Tibial nerve (tissue), 4 donors: ENCODE measurements at places on chromosomes 12 and 14. TPM values are rescaled to one million over a fixed set of nuclear protein-coding genes. Genes with fewer than 3 reads are reported as not detected.

- no peak for DNase-seq
Measured at GRCh38 chr12:52691076-52691840, 11.1 kb upstream of the KRT1 start.

DNA sequence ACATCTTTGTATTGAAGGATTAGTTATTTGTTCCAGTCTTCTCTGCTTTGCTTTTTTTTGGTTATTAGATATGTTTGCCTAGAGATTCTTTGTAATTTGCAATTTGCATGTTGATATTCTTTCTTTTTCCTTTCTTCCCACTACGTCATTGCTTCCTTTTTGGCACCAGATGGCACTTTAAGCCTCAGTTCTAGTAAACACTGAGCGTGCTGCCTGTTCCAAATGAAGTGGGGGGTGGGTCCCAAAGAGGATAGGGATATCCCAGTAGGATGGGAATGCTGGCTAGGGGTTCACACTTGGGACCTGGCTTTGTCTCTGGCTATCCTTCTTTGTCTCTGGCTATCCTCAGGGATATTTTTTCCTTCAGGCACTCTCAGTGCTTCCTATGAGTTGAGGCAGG lies 17.0 kb downstream of the EAPP start:
- no peak for DNase-seq

GRCh38 chr12:127054531-127054930 lies 1212.4 kb upstream of the TMEM132C start:
- DNase-seq = no peak

GRCh38 chr14:52863334-52863700 lies 71.9 kb upstream of the GNPNAT1 start:
- no peak for DNase-seq

DNA sequence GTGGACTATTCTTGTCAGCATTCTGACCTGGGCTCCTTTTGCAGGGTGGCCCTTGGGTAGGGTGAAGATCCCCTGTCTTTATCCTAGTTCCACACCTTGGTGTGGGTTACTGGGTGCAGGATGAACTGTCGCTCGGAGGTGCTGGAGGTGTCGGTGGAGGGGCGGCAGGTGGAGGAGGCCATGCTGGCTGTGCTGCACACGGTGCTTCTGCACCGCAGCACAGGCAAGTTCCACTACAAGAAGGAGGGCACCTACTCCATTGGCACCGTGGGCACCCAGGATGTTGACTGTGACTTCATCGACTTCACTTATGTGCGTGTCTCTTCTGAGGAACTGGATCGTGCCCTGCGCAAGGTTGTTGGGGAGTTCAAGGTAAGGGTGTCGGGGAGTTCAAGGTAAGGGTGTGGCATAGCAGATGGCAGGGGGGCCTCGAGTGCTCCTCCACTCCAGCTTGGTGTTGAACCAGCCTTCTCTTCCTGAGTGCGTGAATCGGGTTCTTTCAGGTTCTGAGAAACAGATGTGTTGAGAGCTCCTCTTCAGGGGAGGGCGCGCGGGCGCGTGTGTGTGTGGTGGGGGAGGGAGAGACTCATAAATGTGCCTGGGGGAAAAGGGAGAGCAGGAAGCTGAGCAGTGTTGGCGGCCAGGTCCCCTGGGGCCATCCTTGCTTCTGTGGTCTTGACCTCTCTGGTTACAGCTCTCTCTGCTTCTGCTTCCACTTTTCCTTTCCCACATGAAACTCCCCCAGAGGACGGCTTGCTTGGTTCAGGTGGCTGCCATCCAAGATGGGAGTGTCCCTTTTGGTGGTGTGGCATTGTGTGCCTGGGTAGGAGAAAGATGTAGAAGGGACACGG lies 4.0 kb downstream of the ATG101 start:
- DNase-seq = no peak

- DNase-seq = no peak
Measured at GRCh38 chr14:64778104-64778754, 74.0 kb downstream of the PLEKHG3 start.

- no peak for DNase-seq
Measured at GRCh38 chr14:33315721-33316120, 377.0 kb downstream of the NPAS3 start.

GPR132 gene
- 1.5 TPM for total RNA-seq

GRCh38 chr12:2752676-2753371 lies 41.9 kb upstream of the FKBP4 start:
- peak; percentile 19 for DNase-seq

DNA sequence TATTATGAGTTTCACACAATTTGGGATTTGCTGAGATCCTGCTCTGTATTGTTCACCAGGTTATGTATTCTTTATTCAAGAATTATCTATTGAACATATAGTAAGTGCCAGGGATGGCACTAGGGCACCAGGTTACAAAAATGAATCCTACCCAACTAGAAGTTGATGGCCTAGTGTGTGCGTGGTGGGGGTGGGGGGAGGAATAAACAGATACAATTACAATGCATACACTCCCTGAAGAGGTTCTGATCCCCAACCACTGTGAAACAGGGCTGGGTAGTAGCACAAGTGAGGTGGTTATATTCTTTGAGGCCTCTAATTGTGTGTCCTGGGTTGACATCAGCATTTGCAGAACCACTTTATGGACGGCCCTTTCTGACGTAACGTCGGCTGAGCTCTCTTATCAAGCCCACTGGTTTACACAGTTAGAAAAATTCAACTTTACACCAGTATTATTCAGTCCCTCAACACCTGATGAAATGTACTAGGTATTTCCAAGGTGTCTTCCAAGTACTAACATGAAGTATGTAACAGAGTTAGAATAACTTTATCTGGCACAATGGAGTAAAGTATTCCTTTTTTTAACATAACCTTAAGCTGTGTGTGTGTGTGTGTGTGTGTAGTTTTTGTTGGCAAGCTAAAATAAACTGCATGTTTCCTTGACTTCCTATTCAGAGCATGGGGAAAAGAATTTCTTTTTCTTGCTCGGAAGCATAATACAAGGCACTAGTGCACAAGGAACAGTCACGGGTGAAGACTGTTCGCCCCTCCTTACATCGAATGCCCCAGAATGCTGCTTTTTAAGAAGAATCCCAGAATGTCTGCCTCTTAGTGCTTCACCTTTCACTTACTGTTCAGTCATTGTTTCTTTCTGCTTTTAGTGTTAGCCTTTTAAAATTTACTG lies 8.1 kb upstream of the GLRX5 start:
- DNase-seq = no peak

GRCh38 chr14:23301288-23301968 lies 1.2 kb downstream of the PPP1R3E start:
- peak; percentile 91 for DNase-seq

AQP5 gene
- 0.21 TPM for total RNA-seq

- no peak for DNase-seq
Measured at GRCh38 chr14:99531251-99532096, 50.3 kb downstream of the CCNK start.

DNA sequence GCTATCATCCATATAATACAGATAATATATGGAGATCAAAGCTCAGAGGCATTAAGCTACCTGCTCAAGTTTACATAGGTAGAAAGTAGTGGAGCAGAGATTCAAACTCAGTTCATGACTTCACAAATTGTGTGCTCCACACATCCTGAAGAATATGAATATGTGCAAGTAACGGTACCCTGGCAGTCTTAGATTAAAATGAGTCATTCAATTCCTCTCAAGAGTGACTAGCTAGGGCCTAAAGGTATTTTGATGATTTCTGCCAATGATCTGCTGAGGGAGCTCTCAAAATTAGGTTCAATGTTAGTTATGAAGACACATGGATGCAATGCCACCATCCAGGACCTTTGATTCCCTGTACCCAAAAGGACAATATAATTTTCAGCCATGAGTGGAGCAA lies 58.9 kb downstream of the GRIP1 start:
- no peak for DNase-seq

- DNase-seq = peak; percentile 1
Measured at GRCh38 chr14:68639758-68640574, 152.9 kb downstream of the ZFP36L1 start.

DNA sequence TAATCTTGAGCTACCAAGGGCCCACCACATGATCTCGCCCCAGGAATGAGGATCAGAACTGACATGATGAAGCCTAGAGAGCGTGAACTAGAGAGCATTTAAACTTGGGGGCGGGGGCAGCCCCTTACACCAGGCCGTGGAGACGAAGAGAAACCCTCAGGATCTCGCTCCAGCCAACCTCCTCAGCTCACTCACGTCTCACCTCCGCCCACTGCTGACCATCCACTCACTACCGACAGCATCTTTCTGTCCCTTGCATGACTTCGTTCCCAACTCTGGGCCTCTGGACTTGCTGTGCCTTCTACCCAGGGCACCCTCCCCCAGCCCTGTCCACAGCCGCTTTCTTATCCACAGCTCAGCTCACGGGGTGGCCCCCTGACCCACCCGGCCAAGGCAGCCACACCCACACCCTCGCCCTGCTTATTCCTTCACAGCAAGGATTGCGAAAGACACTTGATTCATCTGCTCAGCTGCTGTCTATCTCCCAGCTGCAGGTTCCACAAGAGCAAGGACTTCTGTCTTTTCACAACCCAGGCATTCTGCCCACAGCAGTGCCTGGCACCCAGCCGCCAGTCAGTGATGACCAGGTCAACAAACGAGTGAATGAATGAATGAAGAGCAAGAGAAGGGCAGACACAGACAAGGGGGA lies 6.4 kb downstream of the STX2 start:
- no peak for DNase-seq

- no peak for DNase-seq
Measured at GRCh38 chr14:105064721-105065143, 498 bp downstream of the GPR132 start.

DNA sequence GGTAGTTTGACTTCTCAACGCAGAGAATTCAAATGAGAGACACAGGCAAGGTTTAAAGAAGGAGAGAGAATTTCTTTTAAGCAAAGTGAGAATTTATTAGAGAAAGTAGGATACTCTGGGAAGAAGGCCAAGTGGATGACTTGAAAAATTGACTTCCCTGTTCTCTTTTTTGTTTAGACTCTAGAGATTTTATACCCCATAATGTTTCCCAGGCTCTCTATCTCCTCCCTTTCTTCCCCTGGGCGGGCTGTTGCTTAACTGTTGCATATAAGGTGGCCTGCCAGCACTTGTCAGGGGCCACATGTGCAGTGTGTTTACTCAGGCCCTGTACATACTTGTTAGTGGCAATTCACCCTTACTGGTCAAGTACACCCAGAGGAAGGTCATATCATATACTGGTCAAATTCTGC lies 403.7 kb downstream of the SLC6A15 start:
- no peak for DNase-seq

GALNT4 gene
- total RNA-seq = 2.7 TPM

GRCh38 chr14:72779679-72780078 lies 114.2 kb downstream of the DPF3 start:
- no peak for DNase-seq

- no peak for DNase-seq
Measured at GRCh38 chr12:103833095-103833775, 7.8 kb downstream of the NT5DC3 start.

BIN2 gene
- total RNA-seq = 11.1 TPM

YARS2 gene
- 29.5 TPM for total RNA-seq

DNA sequence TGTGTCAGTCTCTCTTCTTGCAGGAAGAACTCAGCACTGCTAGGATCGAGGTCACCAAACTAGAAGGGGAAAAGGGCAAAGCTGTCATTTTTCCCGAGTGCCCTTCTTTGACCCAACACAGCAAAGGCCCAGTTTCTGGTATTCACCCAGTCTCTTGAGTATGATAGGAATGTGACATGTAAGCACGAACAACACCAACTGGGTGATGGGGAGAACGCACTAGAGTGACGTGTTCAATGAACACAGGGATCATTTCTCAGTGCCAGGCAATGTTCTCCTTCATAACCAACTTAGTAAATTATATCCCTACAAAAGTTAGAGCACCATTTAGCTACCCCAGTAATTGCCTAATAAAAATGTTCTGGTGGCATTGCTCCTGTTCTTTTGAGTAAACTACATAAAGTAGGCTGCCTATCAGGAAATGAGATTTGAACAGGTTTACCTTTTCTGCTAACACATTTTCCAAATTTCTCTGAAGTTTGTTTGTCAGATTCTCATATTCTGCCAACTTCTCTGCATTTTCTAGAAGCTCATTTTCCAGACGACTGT lies 64.5 kb downstream of the NIN start:
- DNase-seq = no peak

DNA sequence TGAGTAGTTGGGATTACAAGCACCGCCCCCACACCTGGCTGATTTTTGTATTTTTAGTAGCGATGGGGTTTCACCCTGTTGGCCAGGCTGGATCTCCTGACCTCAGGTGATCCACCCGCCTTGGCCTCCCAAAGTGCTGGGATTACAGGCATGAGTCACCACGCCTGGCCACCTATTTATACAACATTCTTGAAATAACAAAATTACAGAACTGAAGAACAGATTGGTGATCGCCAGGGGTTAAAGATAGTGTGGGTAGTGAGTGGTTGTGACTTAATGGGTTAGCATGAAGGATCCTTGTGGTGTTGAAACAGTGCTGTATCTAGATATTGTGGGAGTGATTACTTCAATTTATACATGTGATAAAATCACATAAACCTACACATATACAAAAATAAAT lies 7.4 kb downstream of the GLIPR1L1 start:
- DNase-seq = no peak

- DNase-seq = no peak
Measured at GRCh38 chr12:12461923-12462315, 100.7 kb downstream of the DUSP16 start.

GRCh38 chr12:67790660-67791059 lies 142.1 kb downstream of the DYRK2 start:
- DNase-seq = no peak

GRCh38 chr12:106118381-106119130 lies 20.2 kb downstream of the NUAK1 start:
- DNase-seq = no peak

ABCD2 gene
- 8.8 TPM for total RNA-seq

DNA sequence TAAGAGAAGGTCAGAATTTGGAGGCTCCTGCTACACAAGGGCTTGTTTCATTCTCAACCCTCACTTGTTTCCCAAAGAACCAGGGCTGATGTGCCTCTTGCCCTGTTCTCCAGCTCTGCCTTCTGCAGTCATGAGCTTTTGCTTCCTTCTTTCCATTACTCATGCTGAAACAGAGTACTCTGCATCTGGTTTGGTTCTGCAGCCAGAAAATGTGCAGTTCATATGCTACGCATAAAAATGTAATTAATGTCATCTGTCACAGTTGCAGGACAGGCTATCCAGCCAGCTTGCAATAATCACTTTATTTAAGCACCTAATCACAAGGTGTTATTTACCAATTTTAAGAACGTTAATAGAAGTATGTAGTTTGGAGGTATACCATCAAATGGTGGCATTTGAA lies 150.2 kb downstream of the SRGAP1 start:
- DNase-seq = no peak
